CD4-positive, alpha-beta T cell treated with Interleukin-6 at 100 ng/mL for 8 hours (primary cell): ENCODE measurements at places on chromosomes 12 and 14.
A peak's percentile ranks its signal among the peaks of the same experiment; 100 is the strongest.

DNA sequence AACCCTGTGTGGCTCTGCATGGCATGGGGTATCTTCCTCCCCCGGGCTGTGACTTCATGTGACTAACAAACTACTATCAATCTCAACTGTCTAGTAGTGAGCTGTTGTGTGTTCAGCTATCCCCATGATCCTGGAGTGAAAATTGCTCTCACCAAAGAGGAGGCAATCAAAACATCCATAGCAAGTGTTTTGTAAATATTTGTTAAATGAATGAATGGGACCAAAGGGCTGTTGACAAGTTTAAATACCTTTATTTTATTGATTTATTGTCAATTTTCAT, 138.1 kb upstream of the CPM start:
- DNase-seq: no peak

- no peak for DNase-seq
These were observed 70.4 kb downstream of the TBK1 start for GRCh38 chr12:64522316-64522715.

- DNase-seq: no peak
These were observed 325.1 kb downstream of the DAD1 start for GRCh38 chr14:22263961-22264360.

DNA sequence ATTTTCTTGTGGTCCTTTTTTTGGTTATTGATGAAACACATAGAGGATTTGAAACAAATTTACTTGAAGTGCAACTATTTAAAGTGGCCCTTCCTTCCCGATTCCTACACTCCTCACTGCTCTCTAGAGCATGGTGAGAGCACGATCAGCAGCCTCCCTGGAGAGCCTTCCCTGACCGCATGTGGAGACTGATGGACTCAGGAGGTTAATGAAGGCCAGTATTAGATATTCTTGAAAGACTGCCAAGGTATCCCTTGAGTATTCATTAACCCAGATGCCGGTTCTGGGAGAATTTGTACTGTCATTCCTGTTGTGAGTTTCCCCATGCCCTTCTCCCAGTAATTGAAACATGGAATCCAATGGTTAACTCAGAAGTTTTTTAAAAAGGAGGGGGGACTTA, 102.8 kb upstream of the FGD4 start:
- DNase-seq: no peak

DNA sequence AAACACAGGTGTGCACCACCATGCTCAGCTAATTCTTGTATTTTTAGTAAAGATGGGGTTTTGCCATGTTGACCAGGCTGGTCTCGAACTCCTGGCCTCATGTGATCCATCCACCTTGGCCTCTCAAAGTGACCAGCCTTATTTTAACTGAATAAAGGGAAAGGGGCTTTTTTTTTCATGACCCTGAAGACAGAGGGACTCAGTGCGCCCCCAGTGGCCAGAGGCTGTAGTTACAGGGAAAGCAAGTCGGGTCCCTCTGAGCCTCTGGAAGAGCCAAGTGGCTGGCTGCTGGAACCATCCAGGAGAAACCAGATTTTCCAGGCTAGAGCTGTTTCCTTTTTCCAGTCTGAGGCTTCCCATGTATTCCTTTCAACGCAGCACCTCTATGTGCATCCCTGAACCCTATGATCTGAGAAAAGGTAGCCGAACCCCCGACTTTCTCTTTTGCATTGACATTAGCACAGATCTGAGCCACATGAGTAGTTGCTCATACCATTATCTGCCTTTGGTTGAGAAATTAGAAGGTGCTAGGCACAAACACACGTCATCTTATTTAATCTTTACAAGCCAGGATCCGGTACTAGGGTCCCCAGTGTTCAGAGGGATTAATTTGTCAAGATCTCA, 342.7 kb downstream of the CACNA1C start:
- no peak for DNase-seq

DNA sequence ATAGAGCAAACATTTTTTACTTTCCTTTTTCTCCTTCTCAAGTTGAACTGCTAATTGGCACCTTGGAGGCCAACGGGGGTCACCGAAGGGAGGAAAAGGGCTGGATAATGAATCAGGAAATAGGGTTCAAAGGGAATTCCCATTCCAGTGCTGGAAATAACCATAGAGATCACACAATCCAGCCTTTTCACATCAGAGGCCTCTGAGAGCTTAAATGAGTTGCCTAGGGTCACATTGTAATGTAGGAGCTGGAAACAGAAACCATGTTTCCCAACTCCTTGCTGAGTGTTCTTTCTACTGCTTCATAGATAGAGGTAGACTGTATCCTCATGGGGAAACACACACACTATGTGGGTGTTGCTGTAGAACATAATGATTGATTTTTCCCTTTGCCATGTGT, 60.6 kb upstream of the DDHD1 start:
- DNase-seq: no peak

- DNase-seq: no peak
These were observed 13.2 kb downstream of the PNP start for GRCh38 chr14:20482382-20482781.

GRCh38 chr14:64997108-64997794, 10.6 kb downstream of the FNTB start:
- DNase-seq: peak; percentile 14

- DNase-seq: no peak
These were observed 51.0 kb downstream of the SPPL3 start for GRCh38 chr12:120853188-120853587.

DNA sequence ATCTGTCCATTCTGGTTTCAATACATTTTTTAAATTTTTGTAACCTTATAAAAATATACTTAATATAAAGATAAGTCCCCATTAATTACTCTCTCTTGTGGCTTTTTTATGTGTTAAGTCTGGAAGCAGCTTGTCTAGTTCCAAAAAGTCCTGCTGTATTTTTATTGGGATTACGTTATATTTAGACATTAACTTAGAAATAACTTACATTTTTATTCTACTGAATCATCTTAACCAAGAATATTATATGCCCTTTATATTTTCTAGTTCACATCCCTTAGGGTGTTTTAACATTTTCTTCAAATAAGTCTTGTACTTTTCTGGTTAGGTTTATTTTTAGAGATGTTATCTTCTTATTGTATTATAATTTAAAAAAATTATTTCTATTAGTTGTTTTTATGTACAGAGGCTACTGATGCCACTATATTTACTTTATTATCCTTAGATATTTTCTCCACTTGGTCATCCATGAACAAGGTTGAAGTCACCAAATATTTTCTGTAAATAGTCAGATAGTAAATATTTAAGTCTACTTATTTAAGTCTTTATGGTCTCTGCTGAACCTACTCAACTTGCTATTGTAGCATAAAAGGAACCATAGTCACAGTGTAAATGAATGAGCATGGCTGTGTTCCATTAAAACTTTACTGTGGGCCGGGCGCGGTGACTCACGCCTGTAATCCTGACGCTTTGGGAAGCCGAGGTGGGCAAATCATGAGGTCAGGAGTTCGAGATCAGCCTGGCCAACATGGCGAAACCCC, 132.4 kb upstream of the NEDD1 start:
- DNase-seq: no peak

GRCh38 chr14:50039734-50040400, 76.5 kb downstream of the VCPKMT start:
- DNase-seq: no peak

DNA sequence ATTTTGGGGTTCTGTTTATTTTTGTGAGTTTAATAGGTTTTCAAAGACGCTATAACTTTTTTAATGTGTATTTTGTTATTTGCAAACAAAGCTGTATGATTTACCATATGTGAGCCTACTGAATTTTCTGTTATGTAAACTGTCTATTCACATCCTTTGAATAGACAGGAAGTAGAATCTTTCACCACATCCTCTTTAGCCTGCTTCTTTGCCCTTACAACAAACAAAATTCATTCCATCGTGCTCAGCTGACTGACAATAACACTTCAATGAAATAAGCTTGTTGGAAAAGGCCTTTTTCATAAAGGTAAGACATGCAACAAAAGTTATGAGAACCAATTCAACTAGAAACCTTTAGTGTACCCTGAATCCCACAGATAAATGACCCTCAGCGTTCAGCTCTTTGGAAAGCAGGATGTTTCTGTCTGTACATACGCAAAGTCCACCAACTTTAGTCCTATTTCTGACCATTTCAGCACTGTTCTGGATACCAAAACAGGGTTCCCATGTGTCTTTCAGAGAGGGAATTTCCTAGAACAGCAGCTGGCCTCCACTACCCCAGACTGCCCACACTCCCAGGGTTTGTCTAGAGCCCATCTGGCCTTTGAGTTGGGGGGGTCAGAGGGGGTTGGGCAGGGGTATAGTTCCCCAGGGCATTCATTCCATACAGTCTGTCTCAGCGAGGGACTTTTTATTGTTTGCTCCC, 71.3 kb downstream of the DUSP6 start:
- peak; percentile 3 for DNase-seq

DNA sequence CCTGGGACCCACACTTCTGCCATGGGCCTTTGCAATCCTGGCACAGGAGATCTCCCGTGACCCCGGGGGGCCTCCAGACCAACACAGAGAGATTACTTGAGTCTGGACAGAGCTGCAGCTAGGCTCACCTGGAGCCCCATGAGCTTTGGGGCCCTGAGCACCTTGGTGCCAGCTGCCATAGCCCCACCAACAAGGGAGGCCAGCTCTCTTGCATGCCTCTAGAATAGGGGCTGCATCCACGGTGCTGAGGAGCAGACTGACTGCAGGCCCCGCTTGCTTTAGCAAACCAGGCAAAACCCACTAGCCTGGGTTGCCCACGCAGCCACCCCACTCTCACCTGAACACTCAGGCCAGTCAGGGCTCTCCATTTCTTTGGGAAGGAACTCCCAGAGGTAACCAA, 3.7 kb upstream of the OR4N2 start:
- DNase-seq: no peak
